ENCODE measurements at places on chromosomes 4 and X.

DNA sequence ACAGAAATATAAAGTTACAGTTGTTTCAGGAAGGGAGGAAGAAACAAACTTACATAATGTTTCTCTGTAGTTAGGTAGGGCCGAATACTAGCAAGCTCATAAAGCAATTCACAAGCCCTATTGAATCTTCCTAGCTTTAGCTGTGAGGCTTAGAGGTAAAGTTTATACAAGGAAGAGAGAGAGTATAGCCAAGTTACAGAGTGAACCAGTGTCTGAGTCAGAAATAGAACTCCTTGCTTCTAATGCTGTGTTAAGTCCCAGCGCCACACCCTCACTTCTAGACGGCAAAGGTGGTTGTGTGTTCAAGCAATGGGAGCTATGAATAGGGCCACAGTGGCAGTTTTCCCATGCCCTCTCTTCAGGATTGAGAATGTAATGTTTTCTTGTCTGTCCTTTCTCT is 6.1 kb downstream of the LPAR4 start:
- no peak for DNase-seq

GRCh38 chrX:15903186-15903681 is 48.6 kb upstream of the AP1S2 start:
- no peak for DNase-seq

DNA sequence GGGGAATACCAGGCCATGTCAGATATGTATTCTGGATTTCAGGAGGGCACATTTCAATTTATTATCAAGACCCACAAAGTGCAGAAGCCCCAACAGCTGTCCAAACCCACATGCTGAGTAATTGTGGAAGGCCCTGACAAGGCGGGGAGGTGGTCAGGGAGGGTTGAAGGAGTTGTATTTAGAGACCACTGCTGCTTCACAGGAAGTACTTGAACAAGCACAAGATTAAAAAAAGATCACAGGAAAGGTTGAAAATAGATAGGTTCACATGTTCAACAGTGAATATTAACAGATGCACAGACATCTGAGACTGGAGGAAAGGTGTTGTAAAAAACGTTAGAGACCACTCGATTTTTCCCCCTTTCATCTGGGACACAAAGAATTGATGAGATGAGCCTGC is 17.9 kb downstream of the ATP8A1 start:
- no peak for DNase-seq

- DNase-seq = no peak
Observed at GRCh38 chr4:188029114-188029513, 33.5 kb downstream of the ZFP42 start.

GRCh38 chrX:5716666-5717065 is 512.0 kb downstream of the NLGN4X start:
- DNase-seq = no peak

All from HTR-8/SVneo (cell line).